ENCODE measurements at places on chromosomes 6 and 20.

DNA sequence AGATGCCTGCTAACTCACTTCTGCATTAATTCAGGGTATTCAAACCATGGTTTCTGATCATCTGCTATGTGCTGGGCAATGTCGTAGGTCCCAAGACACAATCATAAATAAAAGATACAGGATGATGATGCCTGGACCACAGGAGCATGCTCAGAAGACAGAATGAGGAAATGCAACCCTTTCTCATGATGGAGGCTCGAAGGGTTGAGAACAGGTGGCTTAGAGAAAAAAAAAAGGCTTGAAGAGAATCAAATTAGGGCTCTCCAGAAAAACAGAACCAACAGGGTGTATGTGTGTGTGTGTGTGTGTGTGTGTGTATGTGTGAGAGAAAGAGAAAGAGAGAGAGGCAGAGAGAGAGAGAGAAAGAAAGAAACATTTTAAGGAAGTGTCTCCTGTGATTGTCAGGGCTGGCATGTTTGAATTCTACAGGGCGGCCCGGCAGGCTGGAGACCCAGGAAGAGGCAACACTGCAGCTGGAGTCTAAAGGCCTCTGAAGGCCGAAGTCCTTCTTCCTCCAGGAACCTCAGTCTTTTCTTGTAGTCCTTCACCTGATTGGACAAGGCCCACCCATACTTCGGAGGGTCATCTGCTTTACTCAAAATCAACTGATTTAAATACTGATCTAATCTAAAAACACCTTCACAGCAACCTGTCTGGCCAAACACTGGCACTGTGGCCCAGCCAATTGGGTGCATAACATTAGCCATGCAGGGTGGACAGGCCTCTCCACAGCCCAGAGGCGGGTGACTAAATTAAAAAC, 143.8 kb downstream of the ERMARD start:
- DNase-seq = no peak

DNA sequence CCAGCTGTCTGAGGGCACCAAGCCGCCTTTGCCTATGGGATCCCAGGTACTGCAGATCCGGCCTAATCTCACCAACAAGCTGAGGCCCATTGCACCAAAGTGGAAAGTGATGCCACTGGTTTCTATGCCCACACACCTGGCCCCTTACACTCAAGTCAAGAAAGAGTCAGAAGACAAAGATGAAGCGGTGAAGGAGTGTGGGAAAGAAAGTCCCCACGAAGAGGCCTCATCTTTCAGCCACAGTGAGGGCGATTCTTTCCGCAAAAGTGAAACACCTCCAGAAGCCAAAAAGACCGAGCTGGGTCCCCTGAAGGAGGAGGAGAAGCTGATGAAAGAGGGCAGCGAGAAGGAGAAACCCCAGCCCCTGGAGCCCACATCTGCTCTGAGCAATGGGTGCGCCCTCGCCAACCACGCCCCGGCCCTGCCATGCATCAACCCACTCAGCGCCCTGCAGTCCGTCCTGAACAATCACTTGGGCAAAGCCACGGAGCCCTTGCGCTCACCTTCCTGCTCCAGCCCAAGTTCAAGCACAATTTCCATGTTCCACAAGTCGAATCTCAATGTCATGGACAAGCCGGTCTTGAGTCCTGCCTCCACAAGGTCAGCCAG, 283.0 kb downstream of the TSHZ2 start:
- no peak for DNase-seq

DNA sequence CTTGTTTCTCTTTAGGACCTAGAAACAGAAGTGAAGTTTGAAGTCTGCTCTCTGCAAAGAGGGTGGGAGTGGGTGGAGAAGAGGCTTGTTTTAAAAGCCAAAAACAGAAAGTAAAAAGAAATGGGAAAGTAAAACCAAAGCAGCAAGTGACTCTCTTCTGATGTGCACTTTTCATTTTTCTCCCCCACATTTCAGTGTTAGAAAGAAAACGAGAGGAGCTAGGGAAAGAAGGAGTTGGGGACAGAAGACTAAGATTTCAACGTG, 1.3 kb downstream of the C6orf141 start:
- no peak for DNase-seq

GRCh38 chr20:20548527-20549266, 163.7 kb downstream of the RALGAPA2 start:
- DNase-seq = peak; percentile 55

- peak; percentile 71 for DNase-seq
These were observed 30.5 kb upstream of the AKAP12 start for GRCh38 chr6:151209071-151209831.

DNA sequence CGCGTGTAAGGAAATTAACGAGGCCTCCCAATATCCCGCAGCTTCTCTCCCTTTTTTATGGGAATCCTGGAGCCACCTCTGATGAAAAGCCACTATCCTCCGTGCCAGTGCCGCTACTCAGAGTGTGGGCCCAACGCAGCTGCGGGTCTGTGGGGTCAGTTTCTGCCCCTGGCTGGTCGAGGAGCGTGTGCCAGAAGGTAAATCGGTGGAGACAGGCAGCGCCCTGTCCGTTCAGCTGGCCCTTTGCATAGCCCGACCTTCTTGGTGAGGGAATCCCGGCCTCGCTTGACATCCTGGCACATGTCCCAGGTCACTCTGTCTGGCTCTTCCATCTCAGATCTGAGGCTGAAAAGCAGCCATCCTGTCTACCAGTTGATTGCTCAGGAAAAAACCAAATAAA, 4.6 kb downstream of the THBS2 start:
- DNase-seq = no peak

DNA sequence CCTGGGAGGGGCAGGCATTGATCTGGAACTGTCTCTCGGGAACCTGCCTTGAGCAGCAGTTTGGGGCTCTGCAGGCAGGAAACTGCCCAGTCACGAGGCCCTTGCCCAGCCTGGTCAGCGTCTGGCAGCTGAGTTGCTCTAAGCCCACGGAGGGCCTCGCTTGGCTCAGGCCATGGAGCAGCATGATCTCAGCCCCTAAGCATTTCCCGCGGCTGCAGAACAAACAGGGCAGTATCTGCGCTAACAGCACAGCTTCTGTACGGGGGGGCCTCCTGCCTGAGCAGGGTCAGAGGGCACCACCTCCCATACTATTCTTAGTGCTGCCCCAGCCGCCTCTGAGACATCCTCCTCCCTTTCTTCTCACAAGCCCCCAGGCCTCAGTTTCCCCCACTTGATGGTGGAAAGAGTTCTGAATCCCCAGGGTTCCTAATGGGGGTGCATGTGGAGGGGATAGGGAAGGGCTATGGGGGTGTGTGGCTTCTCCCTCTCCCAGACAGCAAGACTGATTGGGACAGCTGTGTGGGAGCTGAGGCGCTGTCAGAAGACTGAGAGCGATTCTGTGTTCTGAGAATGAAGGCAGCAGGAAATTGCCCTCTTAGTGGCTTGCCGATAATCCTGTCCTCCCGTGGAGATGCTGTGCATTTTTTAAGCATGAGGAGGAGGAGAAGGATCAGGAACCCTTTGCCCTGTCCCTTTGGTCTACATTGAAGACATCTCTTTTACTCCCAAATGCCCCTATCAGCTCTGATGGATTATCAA, 46.4 kb downstream of the MOCS1 start:
- DNase-seq = no peak

GRCh38 chr6:14709900-14710299, 536.0 kb upstream of the JARID2 start:
- no peak for DNase-seq

GRCh38 chr6:70413992-70414494, 735 bp downstream of the FAM135A start:
- DNase-seq = peak; percentile 50

DNA sequence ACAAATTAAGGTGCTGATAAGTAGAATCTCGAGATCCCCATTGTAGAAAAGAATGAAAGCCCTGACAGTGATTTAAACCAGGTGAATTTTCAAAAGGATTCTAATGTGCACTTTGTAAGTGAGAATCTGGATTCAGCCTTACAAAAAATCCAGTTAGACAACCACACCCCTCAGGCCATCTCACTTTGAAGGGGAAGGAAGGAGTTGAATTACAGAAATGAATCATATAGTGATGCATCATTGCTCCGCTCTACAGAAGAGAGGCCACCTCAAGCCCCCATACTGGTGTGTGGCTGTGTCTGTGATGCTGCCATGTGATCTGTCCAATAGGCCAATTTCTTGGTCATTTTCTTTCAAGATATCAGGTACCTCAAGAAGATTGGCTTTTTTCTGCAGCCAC, 85.5 kb upstream of the NT5E start:
- DNase-seq = no peak
